ENCODE measurements at places on chromosomes 7 and 10.

GRCh38 chr7:36985316-36985715 is 261.0 kb upstream of the AOAH start:
- peak overlapping the region; percentile 57 for H3K4me3 ChIP-seq
- no peaks in the 10 kb centered on the region for H3K27me3 ChIP-seq
- DNase-seq: no peak
- no peaks in the 10 kb centered on the region for H3K36me3 ChIP-seq
- peaks cover 42% of the 10 kb centered on the region for H3K4me1 ChIP-seq

GRCh38 chr7:155963771-155964195 is 151.5 kb upstream of the SHH start:
- no peak overlapping the region for H3K27ac ChIP-seq
- no peak overlapping the region for H3K4me3 ChIP-seq
- no peak for DNase-seq
- H3K4me1 ChIP-seq: no peaks in the 10 kb centered on the region
- no peaks in the 10 kb centered on the region for H3K27me3 ChIP-seq

DNA sequence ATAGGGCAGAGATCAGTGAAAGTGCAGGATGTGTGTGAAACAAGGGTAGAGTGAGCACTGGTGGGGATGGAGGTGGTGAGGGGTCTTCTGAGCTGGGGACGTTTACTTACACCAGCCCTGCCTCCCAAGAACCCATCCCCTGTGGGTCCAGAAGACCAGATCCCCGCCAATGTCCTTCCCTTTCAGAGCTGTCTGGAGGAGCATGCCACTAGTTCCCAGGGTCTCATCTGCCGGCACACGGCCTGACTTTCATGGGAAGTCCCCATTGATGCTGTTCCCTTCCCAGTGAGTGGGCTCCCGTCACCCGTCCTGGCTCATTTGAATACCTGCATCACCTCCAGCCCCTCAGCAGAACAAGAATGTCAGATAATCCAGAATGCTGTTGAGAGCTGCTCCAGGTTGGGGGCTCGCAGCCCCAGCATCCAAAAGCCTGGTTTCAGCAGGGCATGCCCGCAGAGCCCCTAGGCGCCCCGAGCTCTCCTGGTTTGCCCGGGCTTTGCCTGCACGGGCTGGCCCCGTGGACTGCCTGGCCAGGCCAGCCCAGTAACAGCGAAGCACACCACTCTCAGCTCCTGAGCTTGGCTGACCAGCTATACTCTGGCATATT is 246.7 kb downstream of the MGMT start:
- H3K27me3 ChIP-seq: no peaks in the 10 kb centered on the region
- no peaks in the 10 kb centered on the region for H3K4me1 ChIP-seq
- DNase-seq: no peak
- H3K36me3 ChIP-seq: no peaks in the 10 kb centered on the region
- H3K27ac ChIP-seq: no peak overlapping the region
- no peak overlapping the region for H3K4me3 ChIP-seq

DNA sequence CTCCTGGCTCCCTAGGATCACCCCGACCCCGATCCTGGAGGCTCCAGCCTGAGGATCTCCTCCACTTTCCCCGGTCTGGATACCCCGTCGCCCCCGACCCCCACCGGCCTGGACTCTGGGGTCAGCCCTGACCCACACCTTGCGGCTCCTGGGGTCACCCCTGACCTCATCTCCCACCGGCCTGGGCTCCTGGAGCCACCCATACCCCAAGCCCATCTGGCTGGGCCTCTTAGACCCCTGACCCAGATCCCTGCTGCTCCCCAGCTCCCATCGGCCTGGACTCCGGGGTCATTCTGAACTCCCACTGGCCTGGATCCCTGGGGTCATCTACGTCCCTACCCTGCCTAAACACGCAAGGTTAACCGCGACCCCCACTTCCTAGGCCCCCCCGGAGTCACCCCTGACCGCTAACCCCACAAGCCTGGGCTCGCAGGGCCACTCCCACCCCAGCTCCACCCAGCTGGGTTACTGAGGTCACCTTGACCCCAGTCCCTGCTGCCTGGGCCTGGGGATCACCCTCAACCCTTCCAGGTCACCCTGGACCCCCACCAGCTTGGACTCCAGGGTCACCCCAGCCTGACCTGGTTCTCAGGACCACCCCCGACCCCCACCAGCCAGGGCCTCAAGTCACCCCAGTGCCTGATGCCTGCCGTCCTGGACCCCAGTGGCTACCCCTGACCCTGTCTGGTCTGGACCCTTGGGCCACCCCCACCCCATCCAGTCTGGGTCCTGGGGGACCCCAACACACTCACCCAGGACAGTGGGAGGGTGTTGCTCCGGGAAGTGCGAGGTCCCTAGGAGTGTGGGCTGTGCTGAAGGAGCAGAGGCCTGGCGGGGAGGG is 1.2 kb downstream of the FOXK1 start:
- DNase-seq: no peak
- H3K4me1 ChIP-seq: peaks cover 24% of the 10 kb centered on the region
- H3K36me3 ChIP-seq: peaks cover 4% of the 10 kb centered on the region

- H3K4me3 ChIP-seq: no peak overlapping the region
- H3K36me3 ChIP-seq: no peaks in the 10 kb centered on the region
- H3K27me3 ChIP-seq: no peaks in the 10 kb centered on the region
- H3K27ac ChIP-seq: no peak overlapping the region
- no peak for DNase-seq
Measured at GRCh38 chr7:77368974-77369373, 47.2 kb downstream of the GSAP start.

DNA sequence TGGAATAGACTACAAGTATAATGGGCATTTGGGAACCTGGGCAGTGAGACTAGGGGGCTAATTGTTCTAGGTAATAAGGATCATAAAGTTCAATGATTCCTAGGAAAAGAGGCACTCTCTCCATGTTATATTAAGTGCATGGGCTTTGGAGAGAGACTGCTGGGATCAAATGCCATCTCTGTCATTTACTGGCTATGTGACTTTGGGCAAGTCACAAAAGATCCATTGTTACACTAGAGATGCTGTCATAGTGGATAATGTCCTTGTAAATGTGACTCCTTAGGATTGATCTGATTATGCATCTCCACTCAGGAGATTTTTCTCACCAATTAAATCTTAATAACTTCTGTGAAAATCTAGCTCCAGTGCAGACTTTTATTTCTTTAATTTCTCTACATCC is 156.3 kb upstream of the CACNA2D1 start:
- no peaks in the 10 kb centered on the region for H3K27me3 ChIP-seq
- H3K27ac ChIP-seq: no peak overlapping the region
- no peaks in the 10 kb centered on the region for H3K4me1 ChIP-seq
- H3K4me3 ChIP-seq: no peak overlapping the region
- no peaks in the 10 kb centered on the region for H3K36me3 ChIP-seq

- no peaks in the 10 kb centered on the region for H3K4me1 ChIP-seq
- no peaks in the 10 kb centered on the region for H3K27me3 ChIP-seq
- H3K36me3 ChIP-seq: no peaks in the 10 kb centered on the region
- H3K27ac ChIP-seq: no peak overlapping the region
Measured at GRCh38 chr7:121513105-121513504, 117.0 kb upstream of the FAM3C start.
